CD4-positive, alpha-beta T cell (primary cell): ENCODE measurements at places on chromosomes 12 and 14.
A peak's percentile ranks its signal among the peaks of the same experiment; 100 is the strongest.

- DNase-seq = no peak
Measured at GRCh38 chr12:11633968-11634367, 15.5 kb upstream of the ETV6 start.

DNA sequence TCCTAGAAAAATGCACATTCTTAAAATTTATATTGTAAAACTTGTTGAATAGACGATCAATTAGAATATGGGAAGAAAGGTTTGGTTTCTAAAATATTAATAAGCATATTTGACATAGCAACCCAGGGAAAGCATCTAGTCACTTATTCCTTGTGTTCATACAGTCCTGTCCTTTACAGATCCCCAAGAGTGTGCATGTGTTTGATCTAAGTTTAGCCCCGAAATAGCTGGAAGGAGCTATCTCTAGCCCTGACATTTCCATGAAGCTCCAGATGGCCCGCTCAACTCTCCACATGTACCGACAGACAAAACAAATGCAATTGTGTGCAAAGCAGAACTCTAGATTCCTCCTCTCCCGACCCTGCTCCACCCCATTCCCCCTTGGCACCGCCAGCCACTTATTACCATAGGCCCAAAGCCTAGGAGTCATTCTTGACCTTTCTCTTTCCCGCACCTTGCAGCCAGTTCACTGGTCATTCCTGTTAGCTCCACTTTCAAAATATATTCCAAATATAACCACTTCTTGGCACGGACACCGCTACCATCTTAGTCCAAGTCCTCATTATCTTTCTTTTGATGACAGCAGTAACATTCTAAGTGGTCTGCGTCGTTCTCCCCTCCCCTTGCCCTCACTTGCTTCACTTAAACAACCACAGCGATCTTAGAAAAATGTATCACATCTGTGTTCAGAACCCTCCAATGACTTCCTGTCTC lies 45.4 kb upstream of the GZMB start:
- no peak for DNase-seq

GRCh38 chr14:89773151-89773550 lies 181.4 kb downstream of the EFCAB11 start:
- no peak for DNase-seq

DNA sequence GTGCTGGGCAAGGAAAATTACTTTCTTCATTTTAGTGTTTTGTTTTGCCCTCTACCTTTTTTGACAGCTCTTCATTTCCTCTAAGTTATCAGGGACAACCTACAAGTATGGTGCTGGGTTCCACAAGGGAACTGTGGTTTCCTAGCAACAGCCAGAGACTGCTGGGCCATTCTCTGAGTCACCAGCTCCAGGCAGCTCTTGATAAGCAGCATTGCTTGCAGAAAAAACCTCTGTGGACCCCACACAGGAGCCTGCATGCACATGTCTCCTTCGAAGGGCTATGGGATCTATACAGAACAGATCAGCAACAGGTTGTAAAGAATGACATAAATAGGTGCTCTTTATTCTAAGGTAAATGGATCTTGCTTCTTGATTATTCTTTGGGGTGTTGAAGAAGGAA lies 81.0 kb upstream of the CCDC196 start:
- DNase-seq = no peak

- no peak for DNase-seq
Measured at GRCh38 chr12:25904442-25904841, 54.0 kb upstream of the RASSF8 start.

- DNase-seq = no peak
Measured at GRCh38 chr14:45377166-45377565, 124.2 kb upstream of the MIS18BP1 start.

DNA sequence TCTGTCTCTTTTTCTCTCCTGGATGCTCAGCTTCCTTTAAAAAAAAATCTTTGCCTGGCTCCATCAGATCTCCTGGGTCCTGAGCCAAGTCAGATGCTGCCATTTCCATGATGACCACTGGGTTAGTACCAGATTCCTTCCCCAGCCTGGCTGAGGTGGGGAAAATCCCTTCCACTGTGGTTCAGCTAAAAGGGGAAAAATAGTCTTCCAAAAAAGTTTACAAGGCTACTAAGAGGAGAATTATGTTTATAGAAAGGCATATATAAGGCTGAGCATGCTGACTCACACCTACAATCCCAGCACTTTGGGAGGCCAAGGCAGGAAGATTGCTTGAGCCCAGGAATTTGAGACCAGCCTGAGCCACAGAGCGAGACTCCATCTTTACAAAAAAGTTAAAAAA lies 28.4 kb upstream of the GAS2L3 start:
- DNase-seq = no peak

GRCh38 chr14:65472189-65472588 lies 59.7 kb downstream of the FUT8 start:
- DNase-seq = no peak

GRCh38 chr14:79342942-79343341 lies 868.4 kb downstream of the DIO2 start:
- DNase-seq = no peak

- DNase-seq = no peak
Measured at GRCh38 chr12:1591034-1591433, 3.3 kb downstream of the FBXL14 start.

GRCh38 chr12:79420146-79420618 lies 270.6 kb downstream of the PAWR start:
- DNase-seq = no peak

GRCh38 chr14:22887990-22888378 lies 5.0 kb downstream of the REM2 start:
- peak; percentile 32 for DNase-seq

GRCh38 chr12:42985506-42985905 lies 396.0 kb upstream of the PRICKLE1 start:
- DNase-seq = no peak

DNA sequence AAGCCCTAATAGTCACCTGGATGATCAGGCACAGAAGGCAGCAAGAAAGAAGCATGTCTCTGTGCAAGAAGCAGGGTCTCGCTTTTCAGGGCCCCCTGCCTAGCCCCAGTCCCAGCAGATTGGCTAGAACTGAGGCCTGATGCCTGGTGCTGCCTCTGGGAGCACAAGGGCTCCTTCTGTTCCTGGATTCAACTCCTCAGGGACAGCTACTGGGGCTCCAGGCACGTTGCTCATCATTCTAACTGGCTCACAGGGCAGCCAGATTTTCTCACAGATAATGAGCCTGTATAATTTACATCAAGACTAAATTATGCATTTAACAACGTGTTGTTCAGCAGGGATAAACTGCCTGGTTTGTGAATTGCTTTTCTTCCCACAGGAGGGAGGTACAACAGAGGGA lies 106.5 kb upstream of the PLXNC1 start:
- no peak for DNase-seq

DNA sequence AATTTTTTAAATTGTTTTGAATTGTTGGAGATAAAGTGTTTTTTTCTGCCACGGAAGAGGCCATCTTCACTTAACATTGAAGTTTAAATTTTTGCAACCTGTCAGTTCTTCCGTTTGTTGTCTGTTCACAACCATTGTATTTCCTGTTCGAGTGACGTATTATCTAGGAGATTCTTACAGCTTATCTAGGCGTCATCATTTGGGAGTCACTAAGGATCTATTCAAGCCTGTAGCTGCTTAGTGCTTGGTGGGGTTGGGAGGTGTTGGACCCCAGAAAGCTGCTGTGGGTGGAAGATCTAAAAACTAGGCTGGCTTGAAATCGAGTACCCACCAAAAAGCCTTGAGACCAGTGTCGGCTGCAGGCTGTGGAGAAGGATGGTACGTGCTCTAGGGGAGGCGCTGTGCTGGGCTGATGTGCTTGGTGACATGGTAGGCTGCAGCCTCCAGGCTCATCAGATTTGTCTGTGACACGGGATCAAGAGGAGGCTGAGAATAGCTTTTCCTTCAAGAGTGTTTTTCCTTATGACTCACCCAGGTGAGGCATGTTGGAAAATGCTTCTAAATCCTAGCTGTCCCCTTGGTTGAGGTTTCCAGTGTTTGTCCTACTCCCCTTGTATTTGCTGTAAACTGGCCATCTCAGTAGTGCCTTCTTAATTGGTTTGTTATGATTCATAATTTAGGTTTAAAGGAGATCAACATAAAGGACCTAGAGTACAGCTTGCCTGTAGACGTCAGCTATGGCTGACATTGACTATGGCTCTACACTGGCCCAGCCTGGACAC lies 57.8 kb downstream of the ATG14 start:
- DNase-seq = no peak

DNA sequence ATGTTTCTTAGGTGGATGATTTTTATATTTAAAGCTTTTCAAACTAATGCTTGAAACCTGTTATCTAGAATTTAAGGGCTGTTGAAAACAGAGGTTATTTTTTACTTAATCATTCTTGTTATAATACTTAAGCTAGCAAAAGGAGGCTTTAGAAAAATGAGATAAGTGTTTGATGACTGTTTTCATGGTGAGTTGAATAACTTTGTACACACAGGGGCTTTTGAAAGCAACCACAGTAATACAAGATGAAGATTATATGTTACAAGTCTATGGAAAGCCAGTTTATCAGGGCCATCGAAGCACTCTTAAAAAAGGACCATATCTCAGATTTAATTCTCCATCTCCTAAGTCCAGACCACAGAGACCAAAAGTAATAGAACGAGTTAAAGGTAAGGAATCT lies 33.3 kb downstream of the KIAA0586 start:
- DNase-seq = no peak

DNA sequence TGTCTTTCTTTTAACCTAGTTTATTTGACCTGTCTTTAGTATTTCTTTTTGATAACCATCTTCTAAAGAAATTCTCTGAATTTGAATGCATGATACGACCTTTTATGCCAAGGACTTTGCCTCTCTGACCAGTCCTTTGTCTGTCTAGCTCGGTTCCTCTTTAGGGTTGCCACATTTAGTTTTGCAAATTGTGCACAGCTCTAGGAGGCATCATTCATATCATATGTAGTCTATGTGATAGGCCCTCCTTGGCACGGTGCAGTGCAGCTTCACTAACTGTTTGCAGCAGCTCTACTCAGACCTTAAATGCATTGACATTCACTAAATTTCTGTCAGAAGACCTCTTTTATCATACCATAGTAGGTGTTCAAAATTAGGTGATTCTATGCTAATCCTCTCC lies 75.6 kb downstream of the USP15 start:
- DNase-seq = no peak

DNA sequence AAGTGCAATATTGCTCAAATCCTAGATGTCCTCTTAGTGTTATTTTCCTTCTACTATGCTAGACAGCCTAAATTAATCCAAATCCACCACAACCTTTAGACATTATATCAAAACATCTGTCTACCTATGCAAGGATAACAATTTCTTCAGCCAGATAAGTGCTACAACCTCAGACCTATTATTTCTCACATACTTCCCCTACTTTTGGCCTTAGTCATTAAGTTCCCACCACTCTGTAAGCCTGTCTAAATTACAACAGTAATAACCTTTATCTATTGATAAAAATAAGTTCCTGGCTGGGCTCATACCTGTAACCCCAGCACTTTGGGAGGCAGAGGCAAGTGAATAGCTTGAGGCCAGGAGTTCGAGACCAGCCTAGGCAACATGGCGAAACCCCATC lies 74.0 kb downstream of the KIF21A start:
- DNase-seq = no peak

- DNase-seq = no peak
Measured at GRCh38 chr14:65339866-65340265, 72.7 kb upstream of the FUT8 start.

GRCh38 chr12:48717252-48717695 lies 767 bp upstream of the CCNT1 start:
- peak; percentile 49 for DNase-seq

DNA sequence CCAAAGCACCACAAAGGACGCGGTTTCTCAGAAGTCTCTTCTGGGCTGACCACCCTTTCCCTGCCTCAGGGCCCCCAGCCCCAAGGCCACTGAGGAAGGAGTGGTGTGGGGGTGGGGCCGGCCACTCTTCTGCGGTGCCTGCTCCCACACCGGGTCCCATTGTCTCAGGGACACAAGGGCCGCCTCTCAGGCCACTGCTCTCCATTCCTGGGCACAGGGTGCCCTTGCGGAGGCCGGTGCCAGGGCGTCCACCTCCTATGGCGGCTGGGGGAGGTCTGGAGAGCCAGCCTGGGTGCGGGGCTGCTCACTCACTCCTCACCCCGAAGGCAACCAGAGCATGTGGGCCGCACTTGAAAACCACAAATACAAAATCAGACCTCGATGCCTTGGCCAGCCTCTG lies 44.1 kb downstream of the PRIMA1 start:
- DNase-seq = no peak

- no peak for DNase-seq
Measured at GRCh38 chr14:51626185-51626584, 25.5 kb upstream of the FRMD6 start.

DNA sequence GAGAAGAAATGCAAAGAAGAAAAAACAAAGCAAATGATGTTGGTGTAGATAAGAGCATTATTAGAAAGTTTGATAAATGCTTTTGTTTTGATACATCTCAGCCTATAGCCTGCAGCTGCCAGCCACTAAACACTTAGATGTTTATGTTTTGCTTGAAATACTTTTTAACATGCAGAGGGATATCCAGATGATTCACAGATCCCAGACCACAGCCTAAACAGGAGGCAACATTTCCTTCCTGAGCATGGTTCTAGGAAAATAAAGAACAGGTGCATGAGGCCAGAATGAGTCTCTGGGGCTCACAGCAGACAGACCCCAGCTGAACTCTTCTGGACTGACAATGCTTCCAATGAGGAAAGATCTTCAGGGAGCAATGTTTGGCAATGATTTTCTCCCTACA lies 103.7 kb upstream of the EEA1 start:
- DNase-seq = no peak

GRCh38 chr12:109767991-109768900 lies 54.6 kb downstream of the FAM222A start:
- no peak for DNase-seq

DNA sequence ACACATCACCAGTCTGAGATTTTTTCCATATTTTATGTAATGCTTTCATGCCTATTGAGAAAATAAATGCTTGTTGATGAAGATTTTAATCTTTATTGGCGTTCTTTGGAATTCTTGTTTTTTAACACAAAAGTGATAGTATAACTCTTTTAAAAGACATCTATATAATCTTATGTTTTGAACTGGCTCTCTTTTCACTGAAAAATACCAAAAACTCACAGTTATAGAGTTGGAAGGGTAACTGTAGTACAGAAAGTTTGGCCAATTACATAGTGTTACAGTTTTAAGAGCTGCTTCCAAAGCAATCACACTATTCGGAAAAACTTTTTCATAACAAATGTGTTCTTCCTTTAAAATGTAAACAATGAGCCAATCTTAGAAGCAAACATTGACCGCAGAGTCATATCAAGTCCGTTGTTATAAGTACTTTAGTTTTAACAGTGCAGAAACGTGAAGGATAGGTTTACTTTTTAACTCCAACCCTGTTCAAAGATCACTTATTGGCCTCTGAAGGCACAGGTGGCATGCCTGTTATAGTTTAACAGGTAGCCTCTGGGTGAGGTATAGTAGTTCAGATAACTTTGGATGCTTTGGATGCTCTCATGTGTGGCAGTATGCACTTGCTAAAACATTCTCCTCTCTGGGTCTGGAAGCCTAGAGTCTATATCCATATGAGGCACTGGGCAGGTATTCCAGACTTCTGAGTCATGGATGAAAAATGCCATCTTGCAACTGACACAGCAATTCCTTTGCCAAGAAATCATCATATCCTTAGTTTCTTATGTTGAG lies 12.1 kb upstream of the NTN4 start:
- DNase-seq = no peak
